ENCODE measurements at places on chromosomes 16 and 17. TPM values are rescaled to one million over a fixed set of nuclear protein-coding genes. Genes with fewer than 3 reads are reported as not detected.

DNA sequence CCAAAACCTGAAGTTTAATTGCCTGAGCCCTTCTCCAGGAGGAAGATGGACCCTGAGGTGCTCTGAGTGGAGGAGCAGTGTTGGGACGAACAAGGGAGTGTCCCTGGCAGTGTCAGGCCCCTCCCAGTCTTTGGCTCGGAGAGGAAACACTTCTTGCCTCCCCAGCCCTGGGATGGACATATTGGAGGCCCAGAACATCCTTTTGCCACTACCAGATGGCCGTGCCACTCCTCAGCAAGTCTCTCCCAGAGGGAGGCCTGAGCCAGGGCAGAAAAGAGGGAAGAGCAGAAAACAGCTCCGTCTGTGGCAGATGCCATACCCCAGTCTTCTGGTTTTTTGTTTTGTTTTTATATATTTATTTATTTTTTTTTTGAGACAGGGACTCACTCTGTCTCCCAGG is 91.5 kb upstream of the CRHR1 start:
- H3K27ac ChIP-seq = no peak overlapping the region
- DNase-seq = no peak
- no peaks in the 10 kb centered on the region for H3K4me1 ChIP-seq
- no peaks in the 10 kb centered on the region for H3K36me3 ChIP-seq

DNA sequence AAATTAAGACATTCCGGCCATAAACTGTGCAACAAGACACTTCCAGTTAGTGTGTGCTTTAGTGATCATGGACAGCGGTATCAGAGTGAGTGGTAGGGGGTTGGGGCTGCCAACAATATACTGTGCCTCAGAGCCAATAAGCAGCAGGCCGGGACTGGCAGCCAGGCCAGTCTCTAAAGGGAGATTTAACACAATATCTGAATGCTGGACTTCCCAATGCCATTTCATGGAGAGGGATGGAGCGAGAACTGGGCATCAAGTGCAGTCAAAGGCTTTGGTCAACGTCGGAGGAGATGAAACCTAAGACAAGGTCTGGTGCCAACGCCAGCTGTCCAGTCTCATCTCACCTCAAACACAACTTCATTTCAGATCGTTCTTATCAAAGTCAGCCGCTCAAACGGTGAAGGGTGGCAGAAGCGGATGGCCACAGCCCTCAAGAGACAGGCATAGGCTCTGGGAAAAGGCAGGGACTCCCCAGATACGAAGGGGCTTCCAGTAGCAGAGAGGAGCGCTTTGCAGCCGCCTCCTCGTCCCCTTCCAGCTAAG is 935 bp downstream of the USP32 start:
- peak overlapping the region; percentile 61 for H3K27ac ChIP-seq
- no peaks in the 10 kb centered on the region for H3K36me3 ChIP-seq
- DNase-seq = peak; percentile 72
- H3K4me1 ChIP-seq = no peaks in the 10 kb centered on the region
- peak overlapping the region; percentile 95 for H3K4me3 ChIP-seq
- no peaks in the 10 kb centered on the region for H3K27me3 ChIP-seq

GRCh38 chr17:80265205-80266068 is 4.8 kb downstream of the RNF213 start:
- H3K27ac ChIP-seq = no peak overlapping the region
- H3K36me3 ChIP-seq = peaks cover 41% of the 10 kb centered on the region
- no peaks in the 10 kb centered on the region for H3K27me3 ChIP-seq
- no peak overlapping the region for H3K4me3 ChIP-seq
- DNase-seq = peak; percentile 45
- peaks cover 16% of the 10 kb centered on the region for H3K4me1 ChIP-seq

GRCh38 chr16:89161763-89162713 is 9.5 kb upstream of the CDH15 start:
- H3K27ac ChIP-seq = no peak overlapping the region
- H3K4me3 ChIP-seq = no peak overlapping the region
- H3K36me3 ChIP-seq = no peaks in the 10 kb centered on the region
- H3K4me1 ChIP-seq = no peaks in the 10 kb centered on the region
- no peak for DNase-seq

DNA sequence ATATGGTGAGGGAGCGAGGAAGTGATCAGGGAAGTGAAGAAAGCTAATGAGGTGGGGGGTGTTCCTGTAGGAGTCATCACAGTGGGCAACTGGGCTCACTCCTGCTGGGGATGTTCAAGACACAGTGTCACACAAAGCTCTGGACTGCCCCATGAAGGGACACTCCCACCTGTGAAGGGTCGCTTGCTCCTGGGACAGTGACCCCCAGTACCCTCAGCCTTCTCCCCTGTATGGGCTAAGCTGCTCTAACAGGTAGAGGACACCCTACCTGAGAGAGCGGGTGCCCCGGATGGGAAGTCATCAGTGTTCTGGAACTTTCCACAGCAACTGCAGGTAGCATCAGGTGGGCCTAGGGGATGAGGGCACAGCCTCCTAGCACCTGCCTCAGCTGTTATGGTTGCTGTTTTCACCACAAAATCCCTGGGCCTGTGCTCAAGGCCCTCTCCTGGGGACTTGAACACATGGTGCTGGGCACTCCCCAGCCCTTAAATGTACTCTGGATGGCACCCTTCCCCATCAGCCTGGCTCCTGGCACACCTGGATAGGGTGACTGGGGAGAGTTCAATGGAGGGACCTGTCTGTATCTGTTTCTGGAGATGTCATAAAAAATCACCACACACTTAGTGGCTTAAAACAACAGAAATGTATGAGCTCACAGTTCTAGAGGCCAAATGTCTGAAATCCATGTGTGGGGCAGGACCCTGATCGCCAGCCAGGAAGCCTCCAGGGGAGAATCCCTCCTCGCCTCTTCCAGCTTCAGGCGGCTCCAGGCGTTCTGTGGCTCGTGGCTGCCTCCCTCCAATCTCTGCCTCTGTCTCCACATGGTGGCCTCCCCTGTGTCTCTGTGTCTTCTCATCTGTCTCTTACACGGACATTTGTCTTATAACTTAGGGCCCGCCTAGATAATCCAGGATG is 104.0 kb upstream of the CDH5 start:
- H3K36me3 ChIP-seq = no peaks in the 10 kb centered on the region
- no peak overlapping the region for H3K4me3 ChIP-seq
- DNase-seq = peak; percentile 30
- H3K27me3 ChIP-seq = peaks cover under 1% of the 10 kb centered on the region
- no peaks in the 10 kb centered on the region for H3K4me1 ChIP-seq

DNA sequence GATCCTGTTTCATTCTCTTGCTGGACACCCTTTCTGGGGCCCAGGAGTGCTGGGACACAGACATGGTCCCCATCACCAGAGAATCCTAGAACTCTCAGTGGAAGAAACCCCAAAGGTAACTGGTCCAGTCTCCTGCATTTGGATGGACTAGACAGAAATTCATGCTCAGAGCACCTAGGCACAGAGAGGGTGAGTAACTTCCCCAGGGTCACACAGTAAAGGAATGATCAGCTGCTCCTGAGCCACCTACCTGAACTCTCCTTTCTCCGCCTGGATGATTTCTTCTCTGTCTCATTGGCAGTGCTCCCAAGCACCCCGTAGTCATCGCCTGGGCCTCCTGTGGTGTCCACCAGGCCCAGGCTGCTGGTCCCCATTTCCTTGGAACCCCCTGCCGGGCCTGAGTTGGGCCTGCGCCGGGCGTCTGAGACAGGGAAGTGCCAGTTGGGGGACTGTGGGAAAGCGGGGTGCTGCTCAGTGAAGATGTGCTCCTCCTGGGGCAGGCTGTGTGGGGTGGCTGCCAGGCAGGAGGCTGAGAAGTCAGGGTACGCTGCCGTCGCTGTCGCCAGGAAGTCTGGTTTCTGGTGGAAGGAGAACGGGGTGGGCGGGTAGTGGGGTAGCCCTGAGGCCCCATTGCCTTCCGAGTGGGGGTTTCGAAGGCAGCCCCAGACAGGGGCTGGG is 767 bp downstream of the MEOX1 start:
- no peak overlapping the region for H3K27ac ChIP-seq
- peaks cover 4% of the 10 kb centered on the region for H3K4me1 ChIP-seq
- H3K4me3 ChIP-seq = no peak overlapping the region
- H3K27me3 ChIP-seq = no peaks in the 10 kb centered on the region
- H3K36me3 ChIP-seq = no peaks in the 10 kb centered on the region

The RGS9 gene
- 10.8 TPM for total RNA-seq

GRCh38 chr17:79097226-79098055 is 22.8 kb downstream of the ENGASE start:
- no peaks in the 10 kb centered on the region for H3K27me3 ChIP-seq
- no peaks in the 10 kb centered on the region for H3K4me1 ChIP-seq
- no peaks in the 10 kb centered on the region for H3K36me3 ChIP-seq
- no peak overlapping the region for H3K4me3 ChIP-seq
- DNase-seq = peak; percentile 80

DNA sequence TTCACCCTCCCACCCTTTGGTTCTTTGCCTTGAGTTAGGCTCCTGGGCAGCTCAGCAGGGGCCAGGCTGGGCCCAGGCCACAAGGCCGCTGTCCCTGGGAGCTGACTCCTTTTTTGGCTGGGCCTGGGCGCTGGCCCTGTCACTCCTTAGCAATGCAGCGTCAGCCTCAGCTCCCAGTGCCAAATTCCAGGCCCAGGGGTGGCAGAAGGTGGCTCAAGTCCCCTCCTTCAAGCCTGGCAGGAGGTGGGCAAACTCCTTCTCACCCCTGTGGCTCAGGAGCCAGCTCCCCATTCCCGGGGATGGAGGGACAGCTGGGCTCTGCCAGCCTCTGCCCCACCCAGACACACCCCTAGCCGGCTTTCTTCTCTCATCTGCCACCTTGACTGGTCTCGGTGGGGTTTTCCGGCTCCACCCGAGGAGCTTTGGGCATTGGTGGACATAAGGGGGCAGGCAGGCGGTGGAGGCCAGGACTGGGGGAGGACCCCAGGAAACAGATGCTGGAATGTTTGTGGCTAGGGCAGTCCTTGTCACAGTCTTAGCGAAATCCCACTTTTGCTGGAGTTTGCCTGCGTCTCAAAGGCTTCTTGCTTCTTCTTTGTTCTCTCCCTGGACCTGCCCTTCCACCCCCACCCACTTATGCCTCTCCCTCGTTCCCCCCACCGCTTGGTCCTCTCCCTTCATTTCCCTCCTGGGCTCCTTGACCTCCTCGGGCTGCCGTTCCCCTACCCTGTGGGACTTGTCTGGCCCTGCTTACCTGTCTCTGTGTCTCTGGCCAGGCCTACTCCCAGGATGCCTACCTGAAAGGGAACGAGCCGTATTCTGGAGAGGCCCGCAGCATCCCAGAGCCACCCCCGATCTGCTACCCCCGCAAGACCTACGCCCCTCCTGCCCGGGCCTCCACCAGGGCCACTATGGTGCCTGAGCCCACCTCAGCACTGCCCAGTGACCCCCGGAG is 37.4 kb downstream of the ARHGAP23 start:
- peak overlapping the region; percentile 38 for H3K27ac ChIP-seq
- H3K27me3 ChIP-seq = no peaks in the 10 kb centered on the region
- H3K4me1 ChIP-seq = no peaks in the 10 kb centered on the region
- H3K4me3 ChIP-seq = no peak overlapping the region

DNA sequence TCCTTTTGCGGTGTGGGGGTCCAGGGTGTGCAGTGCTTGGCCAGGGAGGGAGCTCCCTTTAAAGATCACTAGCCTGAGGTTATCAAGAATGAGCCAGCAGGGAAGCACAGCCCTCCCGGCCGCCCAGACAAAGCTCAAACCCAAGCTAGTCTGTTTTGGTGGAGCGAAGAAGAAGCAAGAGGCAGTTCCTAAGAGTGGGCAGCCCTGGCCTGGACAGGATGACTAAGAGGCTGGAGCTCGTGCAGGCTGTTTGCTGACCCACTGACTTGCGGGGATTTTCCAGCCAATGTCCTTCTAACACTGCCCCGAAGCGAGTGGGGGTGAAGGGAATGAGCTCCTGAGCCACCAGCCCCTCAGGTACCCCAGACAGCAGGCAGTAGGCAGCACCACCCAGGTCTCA is 134.4 kb downstream of the COPRS start:
- H3K27ac ChIP-seq = no peak overlapping the region
- H3K36me3 ChIP-seq = no peaks in the 10 kb centered on the region
- H3K4me1 ChIP-seq = no peaks in the 10 kb centered on the region
- no peak overlapping the region for H3K4me3 ChIP-seq
- no peak for DNase-seq

The PITPNC1 gene
- 31.3 TPM for total RNA-seq

DNA sequence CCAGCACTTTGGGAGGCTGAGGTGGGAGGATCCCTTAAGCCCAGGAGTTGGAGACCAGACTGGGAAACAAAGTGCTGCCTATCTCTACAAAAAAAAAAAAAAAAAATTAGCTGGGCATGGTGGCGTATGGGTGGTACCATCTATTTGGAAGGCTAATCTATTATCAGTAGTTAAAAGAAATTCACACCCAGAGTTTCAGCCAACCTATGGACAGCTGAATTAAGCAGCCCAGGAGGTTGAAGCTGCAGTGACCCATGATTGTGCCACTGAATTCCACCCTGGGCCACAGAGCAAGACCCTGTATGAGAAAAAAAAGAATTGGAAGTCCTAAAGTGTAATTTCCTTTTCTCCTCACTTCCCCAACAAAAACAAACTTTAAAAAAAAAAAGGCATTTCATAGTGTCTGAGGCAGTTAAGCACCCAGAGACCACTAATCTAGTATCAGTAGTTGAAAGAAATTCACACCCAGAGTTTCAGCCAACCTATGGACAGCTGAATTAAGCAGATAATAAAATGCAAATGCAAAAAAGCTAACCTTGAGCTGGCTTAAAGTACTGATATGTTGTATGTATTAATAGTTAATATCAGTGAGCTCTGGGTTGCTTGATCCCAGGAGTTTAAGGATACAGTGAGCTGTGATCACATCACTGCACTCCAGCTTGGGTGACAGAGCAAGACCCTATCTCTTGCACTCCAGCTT is 18.1 kb downstream of the CLTC start:
- no peak overlapping the region for H3K4me3 ChIP-seq
- no peak overlapping the region for H3K27ac ChIP-seq
- H3K36me3 ChIP-seq = peaks cover 27% of the 10 kb centered on the region
- DNase-seq = no peak

DNA sequence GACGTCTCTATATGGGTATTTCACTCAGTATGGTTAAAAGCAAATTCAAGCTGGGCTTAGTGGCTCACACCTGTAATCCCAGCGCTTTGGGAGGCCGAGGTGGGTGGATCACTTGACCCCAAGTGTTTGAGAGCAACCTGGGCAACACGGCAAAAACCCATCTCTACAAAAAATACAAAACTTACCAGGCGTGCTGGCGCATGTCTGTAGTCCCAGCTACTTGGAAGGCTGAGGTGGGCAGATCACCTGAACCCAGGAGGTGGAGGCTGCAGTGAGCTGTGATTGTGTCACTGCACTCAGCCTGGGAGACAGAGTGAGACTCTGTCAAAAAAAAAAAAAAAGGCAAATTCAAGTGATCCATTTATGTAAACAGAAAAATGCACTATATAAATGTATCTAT is 1.3 kb upstream of the TNFRSF17 start:
- no peaks in the 10 kb centered on the region for H3K36me3 ChIP-seq
- H3K27ac ChIP-seq = no peak overlapping the region
- DNase-seq = no peak

DNA sequence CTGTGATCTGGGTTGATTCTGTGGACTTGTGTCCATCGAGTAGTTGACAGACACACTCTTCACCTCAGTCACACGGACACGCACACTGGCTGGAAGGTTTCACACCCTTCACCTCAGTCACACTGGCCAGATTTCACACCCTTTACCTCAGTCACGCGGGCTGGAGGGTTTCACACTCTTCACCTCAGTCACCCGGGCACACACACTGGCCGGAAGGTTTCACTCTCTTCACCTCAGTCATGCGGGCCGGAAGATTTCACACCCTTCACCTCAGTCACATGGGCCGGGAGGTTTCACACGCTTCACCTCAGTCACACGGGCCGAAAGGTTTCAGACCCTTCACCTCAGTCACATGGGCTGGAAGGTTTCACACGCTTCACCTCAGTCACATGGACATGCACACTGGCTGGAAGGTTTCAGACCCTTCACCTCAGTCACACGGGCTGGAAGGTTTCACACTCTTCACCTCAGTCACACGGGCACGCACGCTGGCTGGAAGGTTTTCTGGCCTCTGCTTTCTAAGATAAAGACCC is 96.2 kb downstream of the PGS1 start:
- no peak for DNase-seq
- no peaks in the 10 kb centered on the region for H3K4me1 ChIP-seq
- no peaks in the 10 kb centered on the region for H3K36me3 ChIP-seq
- no peak overlapping the region for H3K27ac ChIP-seq
- no peaks in the 10 kb centered on the region for H3K27me3 ChIP-seq

Measured in endodermal cell (in vitro differentiated cells).